Left ventricle myocardium superior (tissue), 1 donor: ENCODE measurements at places on chromosomes 1 and 21. TPM values are rescaled to one million over a fixed set of nuclear protein-coding genes. Genes with fewer than 3 reads are reported as not detected.

The RHD gene
- total RNA-seq, result not detected

The GPR89A gene
- total RNA-seq, result 10.6 TPM

The DCAF6 gene
- total RNA-seq, result 234 TPM

The CD53 gene
- total RNA-seq, result 13.2 TPM

The SLAMF7 gene
- total RNA-seq, result 0.50 TPM

The MATN1 gene
- not detected for total RNA-seq

The OR2T35 gene
- total RNA-seq, result not detected

The WASF2 gene
- total RNA-seq, result 59.1 TPM

The MIXL1 gene
- not detected for total RNA-seq

The AMY1C gene
- total RNA-seq, result not detected

The OR2L8 gene
- not detected for total RNA-seq
